ENCODE measurements at places on chromosomes 1 and 21. TPM values are rescaled to one million over a fixed set of nuclear protein-coding genes. Genes with fewer than 3 reads are reported as not detected.

Gene CREG1
- total RNA-seq, result 80.3 TPM

GRCh38 chr1:66495495-66495894, 38.5 kb upstream of the SGIP1 start:
- DNase-seq, result no peak
- no peak overlapping the region for H3K27ac ChIP-seq
- H3K27me3 ChIP-seq, result no peaks in the 10 kb centered on the region
- H3K4me1 ChIP-seq, result no peaks in the 10 kb centered on the region
- H3K36me3 ChIP-seq, result no peaks in the 10 kb centered on the region
- no peak overlapping the region for H3K4me3 ChIP-seq

Gene PLXNA2
- total RNA-seq, result 51.5 TPM

Gene DPM3
- total RNA-seq, result 33.5 TPM

DNA sequence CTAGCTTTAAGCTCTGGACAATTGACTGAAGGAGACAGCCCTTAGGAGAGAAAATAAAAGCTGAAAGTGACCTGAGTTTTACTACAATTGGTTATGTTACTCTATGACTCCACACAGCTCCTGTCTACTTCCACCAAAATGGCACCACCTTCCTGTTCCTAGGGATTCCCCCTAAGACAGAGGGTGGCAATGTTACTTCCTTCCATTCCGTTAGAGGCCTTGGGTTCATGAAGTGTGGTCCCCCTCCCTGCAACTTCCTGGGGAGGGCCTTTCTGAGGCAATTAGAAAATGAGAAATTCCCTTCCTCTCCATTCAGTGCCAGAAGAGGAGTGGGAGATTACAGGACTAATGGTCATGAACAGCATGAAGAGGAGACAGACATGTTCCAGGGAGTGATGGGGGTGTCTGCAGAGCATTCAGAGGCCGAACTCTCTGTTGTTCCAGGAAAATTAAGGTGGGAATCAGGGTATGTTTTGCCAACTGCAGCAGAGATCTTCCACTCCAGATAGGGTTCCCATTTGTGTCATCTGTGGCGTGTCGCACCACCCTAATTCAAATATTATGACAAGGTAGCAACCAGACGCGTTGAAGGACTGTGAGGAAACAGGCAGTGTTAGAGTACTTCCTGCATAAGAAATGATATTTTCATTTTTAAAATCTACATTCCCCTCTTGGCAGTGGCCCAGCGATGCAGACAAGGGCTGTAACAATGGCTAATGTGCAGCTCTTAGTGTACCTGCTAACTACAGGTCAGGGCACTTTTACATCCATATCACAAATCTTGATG, 53.1 kb upstream of the TRIM67 start:
- H3K36me3 ChIP-seq, result no peaks in the 10 kb centered on the region
- no peak overlapping the region for H3K27ac ChIP-seq
- H3K4me3 ChIP-seq, result no peak overlapping the region

GRCh38 chr1:35675773-35676172, 34.4 kb upstream of the PSMB2 start:
- H3K27ac ChIP-seq, result no peak overlapping the region
- no peak for DNase-seq
- no peaks in the 10 kb centered on the region for H3K36me3 ChIP-seq

GRCh38 chr21:29186246-29186645, 55.8 kb downstream of the MAP3K7CL start:
- H3K4me3 ChIP-seq, result no peak overlapping the region
- H3K4me1 ChIP-seq, result peaks cover 29% of the 10 kb centered on the region
- H3K27me3 ChIP-seq, result no peaks in the 10 kb centered on the region

- no peak overlapping the region for H3K4me3 ChIP-seq
- H3K36me3 ChIP-seq, result no peaks in the 10 kb centered on the region
- no peak for DNase-seq
Measured at GRCh38 chr1:46804926-46805325, 6.1 kb downstream of the CYP4B1 start.

DNA sequence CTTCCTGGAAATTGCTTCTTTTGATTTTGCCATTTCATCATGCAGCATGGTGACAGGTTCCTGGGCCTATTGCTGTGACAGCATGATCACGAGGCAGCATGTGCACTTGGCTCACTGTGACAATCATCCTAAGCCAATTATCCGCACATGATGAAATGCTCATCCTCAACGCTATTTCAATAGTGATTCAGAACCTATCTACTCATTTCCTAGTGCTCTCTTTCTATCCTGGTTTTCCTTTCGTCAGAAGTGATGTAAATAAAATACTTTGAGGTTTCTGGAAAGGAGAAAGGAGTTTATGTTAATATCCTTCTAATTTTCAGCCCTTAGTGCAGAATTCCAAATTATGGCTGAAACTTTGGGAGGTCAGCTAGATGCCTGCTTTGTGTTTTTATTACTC, 110.6 kb upstream of the ADAMTS5 start:
- H3K4me3 ChIP-seq, result no peak overlapping the region
- no peaks in the 10 kb centered on the region for H3K36me3 ChIP-seq

- H3K27me3 ChIP-seq, result no peaks in the 10 kb centered on the region
- H3K4me1 ChIP-seq, result peaks cover 11% of the 10 kb centered on the region
- DNase-seq, result peak; percentile 92
- H3K4me3 ChIP-seq, result peak within 1 kb of the TSS; percentile 80
Measured at GRCh38 chr1:101025657-101026429, at the start of gene DPH5. Gene DPH5, minus strand, starts transcription at chr1:101025784. Its CDS starts 341 bp downstream, at chr1:101025443.

Gene ELAPOR1
- total RNA-seq, result 138 TPM

DNA sequence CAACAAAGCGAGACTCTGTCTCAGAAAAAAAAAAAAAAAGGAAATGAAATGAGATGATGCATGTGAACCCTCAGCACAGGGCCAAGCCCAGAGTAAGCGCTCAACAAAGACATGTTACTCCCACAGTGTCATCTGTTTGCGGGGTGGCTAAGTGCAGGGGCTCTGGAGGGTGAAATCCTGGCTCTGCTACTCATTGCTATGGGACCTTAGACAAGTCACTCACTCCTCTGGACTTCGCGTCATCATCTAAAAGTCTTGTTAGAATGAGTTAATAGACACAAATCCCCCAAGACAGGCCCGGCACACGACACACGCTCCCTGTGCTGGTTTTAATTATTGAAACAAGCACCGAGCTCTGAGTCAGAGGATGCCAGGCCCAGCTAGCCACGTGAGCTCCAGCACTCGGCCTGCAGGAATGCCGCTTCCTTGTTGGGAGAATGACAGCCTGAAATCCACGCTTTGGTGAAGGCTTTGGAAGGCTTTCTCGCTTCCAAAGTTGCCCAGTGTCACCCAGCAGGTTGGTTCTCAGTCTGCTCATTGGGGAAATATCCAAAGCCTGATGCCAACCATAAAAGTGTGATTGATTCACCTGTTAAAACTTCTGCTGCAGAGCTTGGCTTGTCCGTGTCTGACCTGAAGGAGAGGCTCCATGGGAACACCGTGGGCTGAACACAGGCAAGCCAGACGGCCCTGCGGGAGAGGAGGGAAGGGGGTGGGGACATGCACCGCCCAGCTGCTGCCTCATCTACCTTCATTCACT, 36.7 kb upstream of the TARDBP start:
- H3K4me1 ChIP-seq, result no peaks in the 10 kb centered on the region
- no peaks in the 10 kb centered on the region for H3K36me3 ChIP-seq
- no peak overlapping the region for H3K4me3 ChIP-seq
- no peak overlapping the region for H3K27ac ChIP-seq

- peaks cover 8% of the 10 kb centered on the region for H3K27me3 ChIP-seq
- H3K27ac ChIP-seq, result peak within 1 kb of the TSS; percentile 26
- H3K36me3 ChIP-seq, result no peaks in the 10 kb centered on the region
- H3K4me3 ChIP-seq, result peak within 1 kb of the TSS; percentile 68
- peaks cover 24% of the 10 kb centered on the region for H3K4me1 ChIP-seq
Measured at GRCh38 chr1:29235955-29236711, at the start of gene PTPRU. Gene PTPRU, plus strand, starts transcription at chr1:29236522. Its CDS starts 123 bp downstream, at chr1:29236645.

- H3K36me3 ChIP-seq, result no peaks in the 10 kb centered on the region
- no peak overlapping the region for H3K4me3 ChIP-seq
- DNase-seq, result no peak
- H3K27me3 ChIP-seq, result no peaks in the 10 kb centered on the region
Measured at GRCh38 chr1:7098641-7099040, 313.4 kb downstream of the CAMTA1 start.
